ENCODE measurements at places on chromosomes 16 and 17.

DNA sequence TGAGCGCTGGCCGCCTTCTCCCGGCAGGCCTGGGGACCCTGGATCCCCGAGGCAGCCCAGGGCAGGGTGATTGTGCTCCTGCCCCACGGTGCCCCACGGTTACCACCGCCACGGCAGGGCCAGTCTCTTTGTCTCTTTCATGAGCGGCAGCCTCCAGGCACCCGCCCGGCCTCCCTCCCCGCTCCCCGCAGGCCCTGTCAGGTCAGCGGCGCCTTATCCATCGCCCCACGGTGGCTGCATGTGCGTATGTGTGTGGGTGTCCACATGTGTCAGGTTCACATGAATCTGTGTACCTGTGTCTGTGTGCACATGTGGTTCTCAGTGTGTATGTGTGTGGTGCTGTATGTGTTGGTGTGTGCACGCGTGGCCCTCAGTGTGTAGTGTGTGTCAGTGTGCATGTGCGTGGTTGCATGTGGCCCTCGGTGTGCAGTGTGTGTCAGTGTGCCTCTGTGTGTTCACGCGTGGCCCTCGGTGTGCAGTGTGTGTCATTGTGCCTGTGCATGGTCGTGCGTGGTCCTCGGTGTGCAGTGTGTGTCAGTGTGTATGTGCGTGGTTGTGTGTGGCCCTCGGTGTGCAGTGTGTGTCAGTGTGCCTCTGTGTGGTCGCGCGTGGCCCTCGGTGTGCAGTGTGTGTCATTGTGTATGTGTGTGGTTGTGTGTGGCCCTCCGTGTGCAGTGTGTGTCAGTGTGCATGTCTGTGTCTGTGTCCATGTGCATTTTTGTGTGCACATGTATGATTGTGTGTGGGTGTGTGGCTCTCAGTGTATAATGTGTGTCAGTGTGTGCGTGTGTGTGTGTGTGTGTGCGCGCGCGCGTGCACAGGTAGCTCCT, 239.2 kb upstream of the GSE1 start:
- DNase-seq = no peak

- no peak for DNase-seq
Measured at GRCh38 chr16:53061701-53062159, 6.9 kb downstream of the CHD9 start.

- DNase-seq = no peak
Measured at GRCh38 chr16:57609541-57610401, 18.7 kb upstream of the ADGRG1 start.

DNA sequence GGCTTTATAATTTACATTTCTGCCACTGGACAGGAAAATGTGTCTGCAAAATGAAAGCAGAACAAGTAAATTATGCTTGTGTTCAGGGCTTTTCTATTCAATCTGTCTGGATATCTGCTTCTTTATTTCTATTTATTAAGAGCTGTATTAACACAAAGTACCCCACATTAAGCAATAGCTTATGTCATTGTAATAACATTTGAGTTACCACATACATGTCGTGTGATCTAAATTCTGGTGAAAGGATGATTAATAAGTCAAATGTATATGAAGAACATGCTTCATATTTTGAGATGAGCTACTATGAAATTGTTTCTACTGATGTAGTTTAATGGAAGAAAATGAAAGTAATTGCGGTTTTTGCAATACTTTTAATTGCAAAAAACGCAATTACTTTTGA, 238.2 kb downstream of the KCNJ2 start:
- DNase-seq = no peak

DNA sequence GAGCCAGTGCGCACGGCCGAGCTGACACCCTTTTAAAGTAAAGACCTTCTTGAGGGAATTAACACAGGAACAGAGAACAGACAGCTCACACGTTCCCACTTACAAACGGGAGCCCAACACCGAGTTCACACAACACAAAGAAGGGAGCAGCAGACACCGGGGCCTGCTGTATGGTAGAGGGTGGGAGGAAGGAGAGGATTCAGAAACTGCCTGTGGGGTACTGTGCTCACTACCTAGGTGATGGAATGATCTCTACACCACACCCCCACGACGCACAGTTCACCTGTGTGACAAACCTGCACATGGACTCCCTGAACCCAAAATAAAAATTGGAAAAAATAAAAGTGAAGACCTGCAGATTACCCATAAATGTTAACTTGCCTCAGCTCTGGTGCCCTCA, 32.5 kb downstream of the TMC6 start:
- DNase-seq = no peak

- no peak for DNase-seq
Measured at GRCh38 chr17:2500446-2500845, 11.2 kb downstream of the METTL16 start.

- DNase-seq = no peak
Measured at GRCh38 chr17:47262586-47262985, 9.0 kb downstream of the ITGB3 start.

DNA sequence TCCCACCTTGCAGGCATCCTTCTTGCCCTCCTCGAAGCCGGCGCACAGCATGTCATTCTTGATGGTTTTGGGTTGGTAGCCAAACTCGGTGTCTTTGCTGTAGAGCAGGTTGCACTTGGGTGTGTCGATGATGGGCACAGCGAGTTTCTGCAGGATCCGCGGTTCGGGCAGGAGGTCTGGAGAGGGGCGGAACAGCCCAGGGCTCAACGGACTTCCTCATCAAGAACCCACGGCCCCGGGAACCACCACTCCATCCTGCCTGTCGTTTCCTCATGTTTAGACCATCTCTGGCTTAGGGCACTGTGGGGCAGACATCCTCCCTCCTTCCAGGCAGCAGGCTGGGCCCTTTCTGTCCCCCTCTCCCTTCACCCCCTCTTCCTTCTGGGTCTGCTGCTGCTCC, 6.5 kb downstream of the PRSS27 start:
- no peak for DNase-seq

- no peak for DNase-seq
Measured at GRCh38 chr16:54067322-54068065, 219.1 kb downstream of the IRX3 start.

DNA sequence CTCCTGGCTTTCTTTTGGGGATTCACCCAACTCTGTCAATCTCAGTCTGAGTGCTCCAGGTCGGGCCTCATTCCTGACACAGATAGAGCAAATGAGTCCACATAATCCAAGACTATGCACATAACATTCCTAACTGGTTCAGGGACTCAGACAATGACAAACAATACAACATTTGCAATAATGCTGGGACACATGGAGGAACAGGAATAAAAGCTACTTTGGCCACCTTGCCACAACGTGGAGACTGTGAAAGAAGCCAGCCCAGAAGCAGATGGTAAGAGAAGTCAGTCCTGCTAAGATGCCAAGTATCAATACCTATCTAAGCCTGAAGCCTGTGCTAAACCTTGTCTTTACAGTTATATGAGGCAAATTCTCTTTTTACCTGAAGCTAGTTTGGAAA, 39.0 kb downstream of the GLG1 start:
- no peak for DNase-seq

- DNase-seq = no peak
Measured at GRCh38 chr16:54312502-54312991, 26.0 kb upstream of the IRX3 start.

DNA sequence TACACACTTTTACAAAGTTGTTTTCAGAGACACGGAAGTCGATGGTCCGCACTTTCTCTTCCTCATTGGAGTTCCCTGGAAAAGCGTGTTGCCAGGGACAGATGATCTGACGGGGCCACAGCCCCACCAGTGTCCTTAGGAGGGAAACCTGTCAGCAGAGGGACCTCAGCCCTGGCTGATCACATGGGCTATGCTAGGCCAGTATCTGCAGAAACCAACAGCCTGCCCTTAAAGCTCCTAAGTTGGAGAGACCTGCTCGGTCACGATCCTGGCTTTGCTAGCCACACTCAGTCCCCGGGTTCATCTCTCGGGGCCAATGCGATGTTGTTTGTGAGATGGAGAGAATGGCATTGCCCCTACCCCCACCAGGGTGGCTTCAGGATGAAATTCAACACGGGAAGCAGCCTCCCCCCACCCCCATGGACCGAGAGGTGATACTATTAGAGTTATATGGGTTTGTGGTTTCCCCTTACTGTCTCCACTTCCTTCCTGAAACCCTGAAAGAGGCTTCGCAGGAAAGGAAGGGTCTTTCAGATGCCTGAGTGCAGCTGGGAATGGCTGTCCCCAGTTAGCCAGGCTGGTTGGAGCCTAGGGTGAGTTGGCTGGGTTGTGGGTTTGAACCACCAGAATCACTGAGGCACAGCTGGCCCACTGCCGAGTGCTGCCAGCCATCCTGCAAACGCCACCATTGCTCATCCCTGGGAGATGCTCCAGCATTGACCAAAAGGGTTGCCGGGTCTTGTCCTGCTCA, 16.6 kb downstream of the RMI2 start:
- no peak for DNase-seq

- no peak for DNase-seq
Measured at GRCh38 chr17:36188891-36189306, 7.7 kb downstream of the CCL3L1 start.

GRCh38 chr17:17792551-17793377, 44.0 kb downstream of the SREBF1 start:
- DNase-seq = peak; percentile 45

DNA sequence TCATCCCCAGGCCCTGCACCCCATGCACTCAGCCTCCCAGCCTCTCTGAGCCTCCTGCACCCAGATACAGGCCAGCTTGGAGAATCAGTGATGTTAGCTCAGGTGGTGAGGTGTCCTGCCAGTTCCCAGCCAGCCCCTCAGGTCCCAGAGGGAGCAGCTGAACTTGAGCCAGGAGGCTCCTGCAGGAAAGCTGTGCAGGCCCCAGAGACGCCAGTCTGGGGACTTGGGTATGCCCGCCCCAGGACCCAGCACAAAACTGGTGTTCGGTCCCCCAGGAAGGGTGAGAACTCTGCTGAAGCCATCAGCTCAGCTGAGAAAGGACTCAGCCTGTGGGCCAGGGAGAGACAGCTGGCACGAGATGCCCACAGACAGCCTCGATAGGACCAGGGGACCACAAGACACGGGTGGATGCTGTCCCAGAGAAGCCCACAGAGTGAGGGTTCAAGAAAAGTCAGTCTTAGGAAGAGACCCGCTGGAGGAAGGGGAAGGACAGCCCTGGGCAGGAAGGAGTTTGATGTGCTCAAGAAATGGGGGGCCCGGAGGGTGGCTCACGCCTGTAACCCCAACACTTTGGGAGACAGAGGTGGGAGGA, 11.0 kb downstream of the ENDOV start:
- no peak for DNase-seq

DNA sequence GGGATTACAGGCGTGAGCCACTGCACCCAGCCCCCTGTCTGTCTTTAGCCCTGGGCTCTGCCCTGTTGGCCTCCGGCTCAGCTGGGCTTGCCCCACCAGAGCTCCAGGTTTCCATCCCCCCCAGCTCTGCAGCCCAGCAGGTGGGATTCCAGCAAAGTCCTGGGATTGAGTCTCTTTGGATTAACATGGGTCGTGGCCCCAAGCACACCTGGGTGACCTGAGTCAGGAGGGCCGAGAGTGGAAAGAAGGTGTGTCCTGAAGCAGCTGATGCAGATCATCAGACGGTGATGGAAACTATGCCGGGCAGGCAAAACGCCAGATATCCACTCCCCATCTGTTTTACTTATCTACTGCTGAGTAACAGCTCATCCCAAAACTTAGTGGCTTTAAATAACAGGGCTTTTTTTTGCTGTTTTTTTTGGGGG, 72.5 kb downstream of the KNOP1 start:
- no peak for DNase-seq

- DNase-seq = no peak
Measured at GRCh38 chr17:35809855-35810461, 674 bp downstream of the TAF15 start.

- DNase-seq = no peak
Measured at GRCh38 chr16:87661561-87661960, 59.3 kb downstream of the JPH3 start.

GRCh38 chr16:86888231-86889053, 310.1 kb downstream of the FOXL1 start:
- no peak for DNase-seq

DNA sequence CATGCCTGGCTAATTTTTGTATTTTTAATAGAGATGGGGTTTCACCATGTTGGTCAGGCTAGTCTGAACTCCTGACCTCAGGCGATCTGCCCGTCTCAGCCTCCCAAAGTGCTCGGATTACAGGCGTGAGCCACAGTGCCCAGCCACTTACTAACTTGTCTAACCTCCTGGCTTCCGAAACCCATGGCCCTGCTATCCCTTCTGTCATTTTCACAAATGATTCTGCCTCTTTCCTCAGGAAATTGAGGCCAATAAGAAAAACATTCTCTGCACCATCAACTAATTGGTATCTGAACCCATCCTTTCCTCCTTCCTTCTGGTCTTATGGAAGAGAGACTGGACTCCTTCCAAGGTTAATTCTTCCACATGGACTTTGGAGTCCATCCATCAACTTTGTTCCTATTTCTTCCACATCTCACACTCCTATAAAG, 27.9 kb upstream of the TNRC6A start:
- DNase-seq = peak; percentile 38

GRCh38 chr16:8946544-8946943, 17.2 kb downstream of the USP7 start:
- no peak for DNase-seq

- DNase-seq = no peak
Measured at GRCh38 chr17:63173903-63174302, 207.9 kb downstream of the TANC2 start.

- no peak for DNase-seq
Measured at GRCh38 chr16:23979982-23980381, 144.2 kb downstream of the PRKCB start.

- DNase-seq = peak; percentile 91
Measured at GRCh38 chr17:6753006-6753445, 2.8 kb upstream of the XAF1 start.

DNA sequence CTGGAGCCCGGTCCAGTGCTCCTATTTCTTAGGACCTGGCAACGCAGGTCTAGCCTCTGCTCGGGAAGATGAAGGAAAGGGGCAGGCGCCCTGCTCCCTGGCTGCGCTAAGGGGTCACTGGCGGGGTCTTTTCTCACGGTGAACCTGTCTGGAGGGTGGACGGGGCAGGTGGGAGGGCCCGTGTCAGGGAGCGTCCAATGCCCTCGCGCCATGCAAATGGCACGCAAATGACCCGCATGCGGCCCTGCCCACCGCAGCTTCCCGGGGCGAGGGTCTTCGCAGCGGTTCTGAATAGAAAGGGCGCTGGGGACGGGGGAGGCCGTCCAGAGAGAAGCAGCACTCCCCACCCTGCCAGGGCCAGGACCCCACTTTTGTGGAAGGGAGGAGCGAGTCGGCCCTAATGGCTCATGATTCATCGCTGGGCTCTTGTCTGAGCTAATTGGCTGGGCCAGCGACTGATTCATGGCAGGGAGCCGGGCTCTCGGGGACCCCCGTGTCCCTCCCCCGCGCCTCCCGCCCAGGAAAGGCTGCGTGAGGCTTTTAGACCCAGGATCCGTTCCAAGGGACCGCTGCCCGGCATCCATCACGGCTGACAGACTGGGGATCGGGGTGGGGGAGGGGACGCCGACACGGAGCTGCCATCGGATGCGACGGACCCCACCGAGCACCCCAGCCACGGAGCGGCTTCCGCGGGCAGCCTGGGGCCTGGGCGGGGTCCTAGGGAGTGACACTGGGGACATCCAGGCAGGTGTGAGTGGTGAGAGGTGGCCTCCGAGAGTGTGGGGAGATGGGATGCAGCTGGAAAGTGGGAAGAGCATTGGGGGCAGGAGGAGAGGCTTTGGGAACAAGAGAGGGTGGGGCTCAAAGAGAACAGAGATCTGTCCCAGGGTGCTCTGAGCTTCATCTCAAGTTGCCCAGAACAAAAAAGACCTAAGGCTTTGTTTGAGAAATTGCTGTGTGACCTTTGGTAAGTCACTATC, 25.0 kb upstream of the NGFR start:
- DNase-seq = no peak

- DNase-seq = no peak
Measured at GRCh38 chr17:42845918-42846593, 1.7 kb downstream of the AOC2 start.
